ENCODE measurements at places on chromosomes 13 and 19. TPM values are rescaled to one million over a fixed set of nuclear protein-coding genes. Genes with fewer than 3 reads are reported as not detected.

GRCh38 chr13:44809190-44809589 lies 180.1 kb downstream of the NUFIP1 start:
- no peak for DNase-seq

DNA sequence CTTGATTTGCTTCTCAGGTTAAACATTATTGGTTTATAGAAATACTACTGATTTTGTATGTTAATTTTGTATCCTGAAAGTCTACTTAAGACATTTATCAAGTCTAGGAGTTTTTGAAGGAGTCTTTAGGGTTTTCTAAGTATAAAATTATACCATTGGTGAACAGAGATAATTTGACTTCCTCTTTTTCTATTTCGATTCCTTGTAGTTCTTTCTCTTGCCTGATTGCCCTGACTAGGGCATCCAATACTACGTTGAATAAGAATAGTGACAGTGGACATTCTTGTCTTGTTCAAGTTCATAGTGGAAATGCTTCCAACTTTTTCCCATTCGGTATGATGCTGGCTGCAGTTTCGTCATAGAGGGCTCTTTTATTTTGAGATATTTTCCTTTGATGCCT lies 807.5 kb upstream of the SLC10A2 start:
- DNase-seq, result no peak

- no peak for DNase-seq
These were observed 157.2 kb downstream of the MYO16 start for GRCh38 chr13:108786456-108787200.

DNA sequence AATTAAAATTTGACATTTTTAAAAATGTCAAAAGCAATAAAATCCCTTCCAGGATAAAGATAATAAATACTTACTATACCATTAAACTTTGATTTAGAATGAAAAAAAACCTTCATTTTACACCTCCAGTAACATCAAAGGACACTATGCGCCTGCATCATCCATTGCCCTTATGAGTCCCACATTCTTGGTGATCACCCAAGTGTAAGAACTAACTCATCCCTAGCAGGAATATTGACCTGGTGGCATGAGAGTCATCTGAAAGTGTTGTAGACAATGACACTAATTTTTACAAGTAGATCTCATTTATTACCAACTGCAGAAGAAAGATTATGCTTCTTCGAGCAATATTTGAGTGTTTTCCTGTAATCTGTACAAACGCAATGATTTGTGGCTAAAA lies 1128.9 kb downstream of the EFNB2 start:
- no peak for DNase-seq

DNA sequence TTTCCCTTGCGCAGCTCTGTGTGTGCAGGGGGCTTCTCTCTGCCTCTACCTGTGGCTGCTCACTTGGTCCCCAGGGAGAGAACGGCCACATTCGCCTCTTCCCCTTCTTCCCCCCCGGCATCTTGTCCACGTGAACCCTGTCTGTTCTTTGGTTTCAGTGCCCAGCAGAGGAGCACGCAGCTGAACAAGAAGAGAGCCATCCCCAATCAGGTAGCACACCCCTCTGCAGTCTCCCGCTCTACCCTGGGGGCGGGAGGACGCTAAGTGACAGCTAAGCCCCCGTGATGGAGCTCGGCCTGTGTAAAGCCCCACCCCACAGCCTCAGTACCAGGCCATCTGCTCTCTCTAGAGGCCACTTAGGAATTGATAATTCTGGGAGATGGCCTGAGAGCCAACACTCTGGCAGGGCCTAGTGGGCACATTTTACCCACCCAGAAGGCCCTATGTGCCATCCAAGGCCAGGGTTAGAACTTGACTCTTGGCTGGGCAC lies 30.2 kb downstream of the TMED1 start:
- DNase-seq, result no peak

- no peak for DNase-seq
These were observed 3.4 kb upstream of the RASAL3 start for GRCh38 chr19:15467734-15468214.

GRCh38 chr13:39363382-39363772 lies 239.6 kb downstream of the LHFPL6 start:
- DNase-seq, result no peak

DNA sequence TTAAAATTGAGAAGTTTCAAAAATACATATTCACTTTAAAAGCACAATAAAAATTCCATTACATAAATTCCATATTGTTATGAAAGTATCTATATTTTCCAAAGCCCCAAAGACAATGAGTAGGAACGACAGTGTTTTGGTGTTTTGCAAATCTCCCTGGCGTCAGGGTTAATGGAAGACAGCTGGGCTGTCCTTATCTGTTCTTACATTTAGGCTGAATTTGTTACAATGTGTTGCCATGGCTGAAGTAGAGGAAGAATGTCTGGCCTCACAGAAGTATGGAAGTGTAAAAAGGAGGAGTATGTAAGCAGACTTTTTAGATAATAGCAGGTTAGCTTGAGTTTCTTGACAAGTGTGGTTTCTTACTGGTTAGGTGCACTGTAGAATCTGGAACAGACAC lies 124.4 kb upstream of the SPATA13 start:
- DNase-seq, result no peak

- DNase-seq, result no peak
These were observed 12.9 kb downstream of the CFD start for GRCh38 chr19:872266-872951.

GRCh38 chr13:98105929-98106336 lies 37.0 kb upstream of the FARP1 start:
- peak; percentile 16 for DNase-seq

- no peak for DNase-seq
These were observed 15.2 kb upstream of the N4BP2L1 start for GRCh38 chr13:32443111-32443510.

GRCh38 chr19:42555801-42556200 lies 27.5 kb upstream of the CEACAM1 start:
- no peak for DNase-seq

DNA sequence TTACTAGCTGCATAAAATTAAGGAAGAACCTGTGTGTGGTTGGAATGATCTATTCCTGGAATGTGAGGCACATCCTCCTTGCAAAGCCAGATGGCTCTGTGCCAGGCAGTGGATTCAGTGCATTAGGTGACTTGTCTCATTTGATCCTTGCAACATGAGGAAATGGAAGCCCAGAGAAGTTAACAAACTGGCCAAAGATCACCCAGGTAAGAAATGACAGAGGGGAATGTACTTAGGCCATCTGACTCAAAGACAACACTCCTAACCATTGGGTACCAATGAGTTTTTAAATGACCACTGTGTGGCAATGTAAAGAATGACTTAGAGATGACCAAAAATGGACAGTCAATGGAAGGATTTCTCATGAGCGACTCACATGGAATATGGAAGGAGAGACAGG lies 114.2 kb upstream of the RXFP2 start:
- peak; percentile 56 for DNase-seq

- DNase-seq, result no peak
These were observed 158.7 kb downstream of the OXGR1 start for GRCh38 chr13:96835546-96835945.

GRCh38 chr19:47433121-47433520 lies 13.8 kb upstream of the MEIS3 start:
- no peak for DNase-seq

GRCh38 chr19:275000-275399 lies 16.2 kb downstream of the PLPP2 start:
- DNase-seq, result no peak

- no peak for DNase-seq
These were observed 15.8 kb upstream of the LATS2 start for GRCh38 chr13:21077076-21077787.

DNA sequence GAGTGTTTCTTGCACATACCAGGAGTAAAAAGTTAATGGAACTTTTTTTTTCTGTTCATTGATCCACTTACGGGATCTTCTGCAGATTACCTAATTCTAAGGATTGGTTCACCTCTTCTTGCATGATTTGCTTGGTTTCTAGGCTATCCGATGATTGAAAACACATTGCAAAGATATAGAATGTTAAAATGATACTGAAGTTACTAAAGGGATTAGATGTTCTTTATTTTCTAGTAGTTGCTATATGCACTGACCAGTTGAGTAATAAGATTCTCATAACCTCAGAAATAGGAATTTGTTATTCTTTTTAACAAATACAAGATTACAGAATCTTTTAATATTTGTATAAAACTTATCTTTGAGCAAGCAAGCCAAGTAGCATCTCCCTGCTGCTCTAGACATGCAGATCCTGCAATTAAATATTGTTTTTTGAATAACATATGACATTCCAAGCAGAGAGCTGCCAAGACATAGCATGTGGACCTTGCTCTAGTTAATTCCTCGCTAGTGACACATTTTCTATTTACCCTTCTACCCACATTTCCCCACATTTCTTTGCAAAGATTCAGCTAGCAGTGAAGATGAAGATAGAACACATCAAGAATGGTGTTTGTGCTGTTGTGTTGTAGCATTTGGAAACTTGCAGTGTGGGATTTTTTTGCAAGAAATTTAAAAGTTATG lies 51.7 kb upstream of the RNF113B start:
- DNase-seq, result no peak

GRCh38 chr13:28864544-28864943 lies 44.4 kb downstream of the MTUS2 start:
- DNase-seq, result no peak

DNA sequence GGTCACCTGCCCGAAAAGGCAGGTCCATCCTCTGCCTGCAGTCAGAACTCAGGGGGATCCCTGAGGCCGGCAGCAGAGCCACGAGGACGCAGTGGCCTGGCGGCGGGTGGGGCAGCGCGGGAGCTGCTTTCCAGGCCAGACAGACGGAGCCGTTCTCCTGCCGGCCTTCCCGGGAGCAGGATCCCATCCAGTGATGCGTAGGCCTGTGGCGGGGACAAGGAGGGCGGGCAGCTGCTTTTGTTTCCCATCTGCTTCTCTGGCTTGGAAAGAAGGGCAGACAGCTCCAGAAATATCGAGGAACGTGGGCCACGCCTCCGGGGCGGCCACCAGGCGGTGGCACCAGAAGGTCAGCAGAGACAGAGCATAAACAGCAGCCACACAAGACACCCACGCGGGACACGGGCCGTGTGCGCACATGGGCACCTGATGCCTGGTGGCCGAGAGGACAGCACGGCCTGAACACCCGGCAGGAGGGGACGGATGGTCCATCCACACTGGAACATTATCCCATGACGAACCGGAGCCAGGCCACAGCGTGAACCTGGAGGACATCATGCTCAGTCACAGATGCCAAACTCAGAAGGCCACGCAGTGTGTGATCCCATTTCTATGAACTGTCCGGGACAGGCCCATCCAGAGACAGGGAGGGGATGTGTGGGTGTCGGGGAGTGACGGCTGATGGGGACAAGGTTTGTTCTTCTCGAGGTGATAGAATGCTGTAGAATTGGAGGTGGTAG lies 13.9 kb upstream of the MKNK2 start:
- DNase-seq, result peak; percentile 87

GRCh38 chr13:47603365-47603764 lies 397.7 kb downstream of the SUCLA2 start:
- no peak for DNase-seq

The SLC1A6 gene
- not detected for total RNA-seq

The TMEM59L gene
- 0.64 TPM for total RNA-seq

The NCR1 gene
- total RNA-seq, result not detected

The CATSPERD gene
- total RNA-seq, result not detected

The SLITRK5 gene
- under 0.01 TPM for total RNA-seq

The OSCAR gene
- 0.10 TPM for total RNA-seq

The MAST1 gene
- 0.42 TPM for total RNA-seq

The LNX2 gene
- 8.9 TPM for total RNA-seq

The YJEFN3 gene
- 4.5 TPM for total RNA-seq

The HIF3A gene
- not detected for total RNA-seq

The BBC3 gene
- 13.2 TPM for total RNA-seq

Data from myocyte (in vitro differentiated cells).